ENCODE measurements at places on chromosomes 13 and 19.
A peak's percentile ranks its signal among the peaks of the same experiment; 100 is the strongest.

GRCh38 chr13:101449790-101450748 lies 2.4 kb upstream of the ITGBL1 start:
- DNase-seq, result no peak

GRCh38 chr19:21158523-21159135 lies 16.8 kb downstream of the ZNF431 start:
- DNase-seq, result no peak

GRCh38 chr19:44741258-44741731 lies 7.2 kb upstream of the BCL3 start:
- DNase-seq, result peak; percentile 18

- DNase-seq, result no peak
Measured at GRCh38 chr13:113863524-113864272, at the start of gene GAS6. Gene GAS6, minus strand, starts transcription at chr13:113864076. Its CDS starts 156 bp downstream, at chr13:113863920.

DNA sequence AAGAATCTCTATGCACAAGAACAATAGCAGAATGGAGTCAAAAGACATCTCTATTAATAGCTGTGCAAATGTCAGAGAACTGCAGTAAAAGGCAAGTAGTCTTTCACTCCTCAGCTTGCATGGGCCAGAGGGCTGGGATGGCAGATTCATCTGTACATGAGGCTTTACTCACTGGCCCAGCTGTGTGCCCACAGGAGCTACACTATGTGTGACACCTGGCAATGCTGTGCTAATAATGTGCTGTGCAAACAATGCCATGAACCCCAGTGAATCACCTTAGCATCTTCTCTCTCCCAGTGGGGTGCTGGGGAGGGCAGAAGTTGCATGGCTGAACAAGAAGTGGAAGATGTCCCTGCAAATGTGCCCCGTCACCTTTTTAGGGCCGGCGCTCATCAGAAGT lies 73.1 kb downstream of the KL start:
- DNase-seq, result no peak

Data from Kasumi-1 (cell line).